ENCODE measurements at places on chromosomes 6 and 20.

GRCh38 chr6:158142789-158143188, 25.3 kb downstream of the SERAC1 start:
- no peak for DNase-seq

DNA sequence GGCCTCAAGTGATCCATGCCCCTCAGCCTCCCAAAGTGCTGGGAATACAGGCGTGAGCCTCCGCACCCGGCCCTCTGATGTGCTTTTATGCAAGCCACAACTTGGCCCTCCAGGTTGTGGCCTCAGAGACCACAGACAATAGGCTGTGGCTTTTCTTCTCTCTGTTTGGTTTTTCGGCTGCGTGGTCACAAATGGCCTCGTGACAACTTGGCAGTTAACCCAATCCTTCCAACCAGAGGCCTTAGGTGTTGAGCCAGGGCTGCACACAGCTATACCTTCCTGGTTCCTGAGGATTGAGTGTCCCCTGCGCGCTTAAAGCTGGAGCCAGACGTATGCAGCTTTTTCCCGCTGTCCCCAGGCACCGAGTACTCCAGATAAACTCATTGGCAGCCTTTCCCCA, 6.3 kb upstream of the TGM3 start:
- no peak for DNase-seq

GRCh38 chr6:30612687-30613248, 4.3 kb downstream of the PPP1R10 start:
- no peak for DNase-seq

DNA sequence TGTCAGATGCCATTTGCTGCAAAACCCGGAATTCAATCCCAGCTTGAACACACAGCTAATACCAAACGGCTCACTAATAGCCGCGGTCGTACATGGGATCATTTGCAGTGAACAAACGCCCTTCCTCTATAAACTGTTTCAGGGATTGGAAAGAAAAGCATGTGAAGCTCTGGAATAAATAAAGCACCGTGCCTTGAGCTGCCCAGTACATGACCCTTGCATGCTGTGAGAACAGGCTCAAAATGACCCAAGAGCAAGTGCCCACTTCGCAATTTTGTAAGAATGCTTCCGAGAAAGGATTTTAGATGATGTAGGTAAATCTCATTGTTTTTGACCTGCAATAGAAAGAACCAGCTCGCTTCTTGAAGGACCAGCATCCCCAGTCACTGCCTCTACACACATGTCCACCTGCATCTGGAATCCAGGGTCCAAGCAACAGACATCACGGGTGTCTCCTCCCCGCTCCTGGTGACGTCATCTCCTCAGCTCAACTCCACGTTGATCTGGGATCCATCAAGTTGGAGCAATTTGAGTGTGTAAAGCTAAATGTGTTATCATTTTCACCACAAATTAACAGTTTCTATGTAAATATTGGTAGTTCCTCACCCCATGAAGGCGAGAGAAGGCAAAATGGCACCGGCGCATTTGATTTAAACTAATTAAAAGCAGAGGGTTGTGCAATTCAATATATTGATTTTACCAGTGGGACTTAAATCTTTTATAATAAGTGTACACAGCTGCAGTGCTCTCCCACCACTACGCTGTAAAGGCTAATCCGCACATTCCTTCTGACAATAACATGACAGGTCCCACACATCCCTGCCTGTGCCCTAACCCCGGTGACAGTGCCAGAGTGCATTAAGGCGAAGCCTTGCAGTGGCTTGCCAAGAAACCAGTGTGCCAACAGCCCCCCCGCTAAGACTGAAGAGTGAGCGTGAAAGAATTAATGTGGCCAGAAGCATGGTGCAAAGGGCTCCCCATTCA, 6.2 kb downstream of the BMP7 start:
- peak; percentile 60 for DNase-seq

DNA sequence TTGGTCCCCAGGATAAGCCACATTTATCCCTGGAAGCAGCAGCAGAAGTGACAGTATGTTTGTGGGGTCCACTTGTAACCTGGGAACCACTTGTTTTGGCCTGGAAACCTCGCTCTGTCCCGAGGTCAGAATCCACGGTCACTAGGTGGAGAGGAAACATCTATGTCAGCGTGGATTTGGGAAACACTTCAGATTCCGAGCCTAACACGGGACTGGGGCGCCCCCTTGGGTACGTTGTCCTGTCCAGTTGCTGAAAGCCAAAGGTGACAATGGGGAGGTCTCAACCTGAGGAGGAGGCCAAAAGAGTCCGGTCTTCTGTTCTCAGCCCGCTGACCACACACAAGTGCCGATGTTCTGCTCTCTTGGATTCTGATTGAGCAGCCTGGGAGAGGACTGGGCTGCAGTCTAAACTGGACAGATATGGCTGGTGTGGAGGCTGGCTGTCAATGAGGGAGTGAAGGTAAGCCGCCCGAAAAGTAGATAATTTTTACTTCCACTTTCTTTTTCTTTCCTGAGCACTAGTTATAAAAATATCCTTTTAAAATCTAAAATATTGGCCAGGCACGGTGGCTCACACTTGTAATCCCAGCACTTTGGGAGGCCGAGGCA, 4.9 kb upstream of the ZFP57 start:
- no peak for DNase-seq

Data from brain (organoid and tissue), 16 donors.